NCI-H446 (cell line): ENCODE measurements at places on chromosomes 6 and 20.

DNA sequence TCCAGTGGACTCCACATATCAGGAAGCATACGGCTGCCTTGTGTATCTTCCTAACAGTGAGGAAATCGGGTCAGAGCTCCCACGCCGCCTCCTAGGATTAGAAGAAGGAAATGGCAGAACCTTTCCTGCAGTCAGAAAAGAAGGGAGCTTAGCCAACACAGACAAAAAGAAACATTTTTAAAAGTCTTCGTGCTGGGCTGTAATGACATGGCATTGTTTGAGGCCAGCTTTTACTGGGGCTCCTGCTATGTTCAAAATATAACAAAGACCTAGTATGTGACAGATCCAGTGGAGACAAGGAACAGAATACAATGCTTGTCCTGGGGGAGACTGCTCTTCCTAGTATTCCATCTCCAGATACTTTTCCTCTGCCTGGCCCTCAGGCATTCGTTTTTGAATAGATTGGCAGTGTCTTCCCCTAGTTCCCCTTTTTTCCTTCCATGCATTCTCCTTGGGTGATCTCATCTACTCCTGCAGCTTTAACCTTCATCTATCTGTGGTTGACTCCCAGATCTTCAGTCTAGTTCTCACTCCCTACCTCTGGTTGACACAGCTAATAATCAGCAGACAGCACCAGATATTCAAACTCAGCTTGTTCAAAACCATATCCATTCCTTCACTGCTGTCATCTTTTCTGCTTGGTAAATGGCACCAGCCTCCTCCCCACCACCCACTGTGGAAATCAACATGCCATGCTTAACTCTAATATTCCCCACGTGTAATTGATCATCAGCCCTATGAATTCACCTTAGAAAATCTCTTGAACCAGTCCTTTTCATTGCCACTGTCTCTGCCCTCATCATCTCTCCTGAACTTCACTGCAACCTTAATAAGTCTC lies 94.5 kb upstream of the VSTM2L start:
- DNase-seq, result no peak

DNA sequence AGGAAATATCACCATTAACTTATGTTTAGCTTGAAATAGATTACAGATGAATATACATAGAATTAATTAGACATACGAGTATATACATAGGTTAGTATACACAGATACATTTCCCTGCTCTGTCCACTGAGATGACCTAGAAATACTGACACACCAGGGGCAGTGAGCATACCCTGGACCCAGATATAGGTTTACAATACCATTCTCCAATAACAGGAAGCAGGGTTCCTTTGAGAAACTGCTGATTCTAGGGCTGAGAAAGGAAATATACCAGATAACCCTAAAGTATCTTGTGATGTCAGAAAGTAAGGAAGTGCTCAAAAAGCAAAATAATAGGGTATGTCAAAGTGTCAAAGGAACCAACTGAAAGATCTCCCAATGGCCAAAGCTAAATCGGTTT lies 322.5 kb downstream of the HAO1 start:
- no peak for DNase-seq

- DNase-seq, result no peak
Measured at GRCh38 chr6:141488488-141488887, 644.2 kb upstream of the GJE1 start.

DNA sequence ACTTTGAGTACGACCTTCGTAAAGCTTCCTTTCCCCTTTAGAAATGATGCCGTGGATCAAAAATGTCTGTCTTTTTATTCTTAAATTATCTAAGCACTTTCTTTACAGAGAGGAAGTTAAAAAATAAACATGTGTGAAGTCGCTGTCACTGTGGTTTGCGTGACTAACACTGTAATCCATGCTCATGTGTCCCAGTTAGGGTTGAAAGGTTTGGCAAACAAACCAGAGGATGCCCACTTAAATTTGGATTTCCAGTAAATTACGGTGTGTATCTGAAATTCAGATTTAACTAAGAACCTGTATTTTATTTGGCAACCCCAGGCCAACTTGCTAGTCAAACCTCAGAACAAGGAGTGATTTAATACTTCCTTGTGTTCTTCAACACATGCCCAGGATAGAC lies 21.1 kb downstream of the HLA-DRB1 start:
- DNase-seq, result no peak

DNA sequence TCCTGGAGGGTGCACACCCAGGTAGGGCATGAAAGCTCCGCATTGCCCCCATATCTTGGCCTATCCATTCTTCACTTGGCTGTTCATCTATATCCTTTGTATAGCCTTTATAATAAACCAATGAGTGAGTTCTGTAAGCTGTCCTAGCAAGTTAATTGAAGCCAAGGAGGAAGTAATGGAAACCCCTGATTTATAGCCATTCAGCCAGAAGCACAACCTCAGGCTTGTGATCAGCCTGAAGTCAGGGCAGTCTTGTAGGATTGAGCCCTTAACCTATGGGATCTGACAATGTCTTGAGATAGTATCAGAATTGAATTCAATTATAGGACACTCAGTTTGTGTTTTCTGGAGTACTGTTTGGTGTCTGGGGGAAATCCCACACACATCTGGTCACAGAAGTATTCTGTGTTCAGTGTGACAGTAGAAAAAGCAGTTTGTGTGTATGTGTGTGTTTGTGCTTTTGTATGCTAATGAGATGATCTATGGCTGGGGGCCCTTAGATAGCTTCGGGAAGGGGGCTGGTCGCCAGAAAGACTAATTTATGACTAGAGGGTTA lies 5.7 kb downstream of the NT5E start:
- no peak for DNase-seq

DNA sequence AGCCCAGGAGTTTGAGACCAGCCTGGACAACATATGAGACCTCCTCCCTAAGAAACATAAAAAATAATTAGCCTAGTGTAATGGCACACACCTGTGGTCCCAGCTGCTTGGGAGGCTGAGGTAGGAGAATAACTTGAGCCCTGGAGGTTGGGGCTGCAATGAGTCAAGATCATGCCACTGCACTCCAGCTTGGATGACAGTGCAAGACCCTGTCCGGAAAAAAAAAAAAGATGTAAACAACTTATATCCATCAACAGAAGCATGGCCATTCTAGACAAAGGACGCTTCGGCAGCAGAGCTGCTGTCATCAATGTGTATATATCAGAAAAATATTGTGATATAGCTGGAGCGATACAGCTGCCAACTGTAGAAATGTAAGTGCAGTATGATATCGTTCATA lies 59.6 kb upstream of the ARID1B start:
- no peak for DNase-seq

- no peak for DNase-seq
Measured at GRCh38 chr6:29558439-29559079, 973 bp downstream of the UBD start.

- DNase-seq, result no peak
Measured at GRCh38 chr20:32518593-32519380, 66.3 kb downstream of the NOL4L start.

DNA sequence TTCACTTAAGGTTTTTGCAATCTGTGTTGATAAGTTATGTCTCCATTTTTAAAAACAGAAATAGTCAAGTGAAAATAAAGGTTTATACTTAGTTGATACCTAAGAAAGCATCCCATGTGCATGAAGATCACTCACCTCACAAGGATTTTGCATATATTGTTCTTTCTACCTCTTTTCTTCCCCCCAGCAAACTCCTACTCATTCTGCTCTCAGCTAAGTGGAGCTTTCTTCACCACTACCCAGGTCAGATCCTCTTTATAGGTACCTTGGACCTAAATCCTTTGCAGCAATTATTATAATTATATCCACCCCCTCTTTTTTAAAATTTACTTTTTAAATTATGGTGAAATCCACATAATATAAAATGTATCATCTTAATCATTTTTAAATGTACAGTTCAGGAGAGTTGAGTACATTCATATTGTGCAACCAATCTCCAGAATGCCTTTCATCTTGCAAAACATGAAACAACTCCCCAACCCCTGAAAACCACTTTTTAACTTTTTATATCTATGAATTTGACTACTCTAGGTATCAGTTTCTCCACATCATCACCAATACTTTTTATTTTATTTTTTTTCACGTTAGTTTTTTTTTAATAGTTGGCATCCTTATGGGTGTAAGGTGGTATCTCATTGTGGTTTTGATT lies 9.3 kb upstream of the BACH2 start:
- no peak for DNase-seq

DNA sequence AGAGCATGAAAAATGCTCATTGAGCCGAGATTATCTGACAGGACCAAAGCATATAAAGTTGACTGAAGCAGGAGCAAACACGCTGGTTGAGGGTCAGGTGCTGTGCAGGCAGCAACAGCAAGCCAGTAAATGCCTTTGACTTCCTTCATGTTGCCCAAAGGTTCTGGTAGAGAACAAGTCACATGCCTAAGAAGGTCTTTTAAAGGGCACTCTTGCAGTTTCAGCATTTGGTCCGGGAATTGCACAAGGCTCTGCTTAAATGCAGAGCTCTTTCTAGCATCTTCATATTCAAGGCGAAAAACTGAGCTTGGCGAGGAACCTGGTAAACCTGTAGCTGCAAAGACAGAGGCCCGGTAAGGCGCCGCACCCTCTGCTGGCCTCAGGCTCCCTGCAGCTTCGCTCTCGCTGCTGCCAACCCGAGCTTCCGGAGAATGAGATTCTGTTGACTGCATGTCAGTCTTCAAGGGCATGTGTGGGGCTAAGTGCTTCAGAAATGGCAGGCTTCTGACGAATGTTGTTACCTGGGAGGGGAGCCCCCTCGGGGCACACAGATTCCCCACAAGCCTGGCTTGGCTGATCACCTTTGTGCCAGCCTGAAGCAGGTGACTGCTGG lies 205.2 kb downstream of the KIF16B start:
- no peak for DNase-seq

- peak; percentile 67 for DNase-seq
Measured at GRCh38 chr6:87407561-87407900, 241 bp upstream of the CFAP206 start.

DNA sequence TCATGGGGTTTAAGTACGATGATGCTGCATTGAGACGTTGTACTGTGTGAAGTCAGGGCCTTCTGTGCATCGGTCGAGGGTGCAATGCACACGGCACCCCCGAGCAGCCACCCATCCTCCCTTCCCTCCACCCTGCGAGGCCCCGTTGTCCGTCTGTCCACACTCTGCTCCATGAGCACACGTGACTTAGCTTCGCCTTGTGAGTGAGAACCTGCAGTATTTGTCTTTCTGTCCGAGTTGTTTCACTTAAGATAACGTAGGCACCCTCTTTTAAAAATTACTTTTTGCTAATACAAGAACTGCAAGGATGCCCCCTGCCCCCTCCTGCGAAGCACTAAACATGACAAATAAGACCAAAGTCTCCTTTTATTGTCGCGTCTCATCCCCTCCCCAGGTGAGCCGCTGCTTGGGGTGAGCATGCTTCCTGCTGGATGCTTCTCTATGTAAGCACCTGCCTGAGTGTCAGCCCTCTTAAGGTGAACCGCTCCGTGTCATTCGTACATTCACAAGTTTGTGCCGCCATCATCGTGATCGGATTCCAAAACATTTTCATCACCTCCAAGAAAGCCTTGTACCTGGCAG lies 3.6 kb upstream of the RBBP8NL start:
- no peak for DNase-seq

DNA sequence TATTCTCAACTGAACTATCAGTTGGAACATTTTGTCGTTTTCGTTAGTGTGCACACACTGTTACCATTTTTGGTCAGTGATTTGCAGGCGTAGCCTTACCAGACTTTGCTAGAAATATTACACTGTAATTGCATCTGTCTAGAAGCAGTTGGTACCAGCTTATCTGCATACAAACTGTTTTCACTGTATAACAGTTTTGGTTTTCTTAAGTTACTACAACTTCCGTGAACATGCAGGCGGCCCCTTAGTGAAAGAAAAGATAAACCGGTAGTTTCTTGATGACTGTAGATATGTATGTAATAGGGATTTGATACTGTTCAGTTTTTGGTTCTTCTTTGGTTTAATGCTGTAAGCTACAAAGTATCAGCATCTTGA lies 1.3 kb downstream of the DSTN start:
- DNase-seq, result no peak

DNA sequence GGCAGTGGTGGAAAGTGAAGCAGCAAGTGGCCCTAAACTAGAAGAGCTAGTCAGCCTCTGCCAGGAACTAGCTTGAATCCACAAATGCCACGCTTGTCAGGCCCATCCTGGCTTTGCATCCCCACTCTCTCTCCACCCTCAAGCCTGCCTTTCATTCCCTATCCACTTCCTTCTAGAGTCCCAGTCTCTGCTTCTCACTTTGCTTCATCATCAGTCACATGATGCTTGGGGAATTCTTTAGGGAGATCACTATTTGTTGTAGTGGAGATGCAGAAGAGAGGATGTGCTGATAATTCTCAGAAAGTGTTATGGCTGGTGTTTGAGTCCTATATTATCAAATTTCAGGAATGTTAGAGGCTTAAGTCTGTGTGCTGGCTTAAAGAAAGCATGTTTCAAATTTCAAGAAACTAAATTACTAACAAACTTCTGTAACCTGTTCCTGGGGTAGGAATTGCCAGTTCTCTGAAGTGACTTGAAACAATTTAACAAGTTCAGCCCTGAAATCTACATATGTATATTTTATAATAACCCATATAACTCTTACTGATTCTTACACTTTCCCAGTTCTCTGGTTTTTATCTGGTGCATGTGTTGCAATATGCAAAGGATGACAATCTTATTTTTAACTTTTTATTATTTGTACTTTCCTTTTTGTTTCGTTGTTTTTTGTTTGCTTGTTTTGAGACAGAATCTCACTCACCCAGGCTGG lies 7.5 kb downstream of the TRIM39 start:
- DNase-seq, result no peak

DNA sequence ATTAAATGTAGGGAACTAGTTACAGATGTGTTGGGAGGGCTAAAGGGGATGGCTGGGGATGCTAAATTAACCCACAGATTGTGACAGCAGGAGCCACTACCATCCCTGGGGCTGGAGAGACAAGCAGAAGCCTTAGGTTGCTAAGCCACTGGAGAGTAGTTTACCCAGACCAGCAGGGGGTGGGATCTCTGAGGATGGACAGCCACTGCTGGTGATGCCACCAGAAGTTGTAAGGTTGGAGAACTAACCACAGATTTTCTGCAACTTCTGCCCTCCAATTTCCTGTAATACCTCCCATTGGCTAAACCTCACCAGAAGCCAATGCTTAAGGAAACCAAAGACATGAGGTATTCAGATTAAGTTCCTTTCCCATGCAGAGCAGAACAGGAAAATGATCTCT lies 139.6 kb upstream of the NOX3 start:
- DNase-seq, result no peak

GRCh38 chr20:58712806-58713731 lies 20.5 kb downstream of the NPEPL1 start:
- DNase-seq, result no peak

DNA sequence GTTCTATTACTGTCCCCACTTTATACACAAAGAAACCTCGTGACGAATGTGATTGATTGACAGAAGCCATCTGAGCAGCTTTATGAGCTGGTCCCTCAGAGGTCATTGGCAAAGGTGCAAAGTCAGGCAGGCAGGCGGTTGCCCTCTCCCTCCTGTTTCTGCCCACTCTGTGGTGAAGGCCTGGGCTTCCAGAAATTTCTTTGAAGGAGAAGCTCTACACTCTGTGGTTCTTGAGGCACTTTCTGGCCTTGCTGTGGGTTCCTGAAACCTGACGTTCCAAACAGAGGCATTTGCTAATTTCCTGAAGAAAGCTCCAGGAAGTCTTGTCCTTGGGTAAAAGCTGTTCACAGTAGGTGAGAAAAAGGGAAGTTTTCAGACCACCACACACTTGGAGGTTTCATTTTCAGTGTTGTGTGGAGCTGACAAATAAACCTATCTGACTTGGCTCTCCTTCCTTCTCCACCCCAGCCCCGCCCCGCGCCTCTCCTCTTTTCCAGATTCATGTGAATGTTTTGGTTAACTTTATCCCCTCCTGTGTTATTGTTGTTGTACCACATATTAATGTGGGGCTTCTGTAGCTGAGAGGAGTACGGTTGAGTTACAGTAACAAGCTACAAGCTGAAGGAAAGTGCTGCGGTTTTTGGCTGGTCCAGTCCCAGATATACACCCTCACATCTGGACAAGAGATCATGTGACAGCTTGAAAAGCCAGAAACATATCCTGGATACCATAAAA lies 274.1 kb downstream of the CLIC5 start:
- DNase-seq, result no peak
